Stimulated activated CD8-positive, alpha-beta memory T cell treated with anti-CD3 and anti-CD28 coated beads, Interleukin-15, amount 100 ng/mL, for 24 hours (primary cell): ENCODE measurements at places on chromosomes 16 and 17.

DNA sequence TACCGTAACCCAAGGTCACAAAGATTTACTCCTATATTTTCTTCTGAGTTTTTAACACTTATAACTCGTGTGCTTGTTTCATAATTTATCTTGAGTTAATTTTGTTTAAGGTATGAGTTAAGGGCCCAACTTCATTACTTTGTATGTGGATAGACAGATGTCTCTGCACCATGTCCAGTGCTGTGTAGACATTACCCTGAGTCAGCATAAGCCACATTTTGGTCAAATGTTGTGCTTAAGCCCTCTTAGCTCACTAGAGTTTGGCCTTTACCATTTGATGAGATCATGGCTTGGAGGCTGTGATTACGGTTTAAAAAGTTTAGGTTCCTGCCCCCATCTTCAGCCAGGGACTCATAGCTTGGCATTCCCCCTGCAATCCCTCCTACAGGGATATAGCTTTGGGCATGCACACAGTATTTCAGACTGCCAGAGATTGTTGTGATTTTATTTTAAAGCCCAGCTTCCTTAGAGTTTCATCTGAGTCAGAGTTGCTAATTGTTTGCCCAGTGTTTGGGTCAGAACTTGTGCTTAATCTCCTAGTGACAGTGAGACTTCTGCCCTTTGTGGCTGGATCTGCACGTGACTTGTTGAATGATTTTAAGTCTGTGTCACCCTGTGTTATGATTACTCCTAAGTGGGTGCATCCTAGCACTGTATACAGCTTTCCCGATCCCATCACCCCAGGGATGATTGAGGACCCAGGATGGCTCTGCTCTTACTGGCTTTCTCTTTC lies 393.1 kb downstream of the CNTNAP4 start:
- no peak for DNase-seq

DNA sequence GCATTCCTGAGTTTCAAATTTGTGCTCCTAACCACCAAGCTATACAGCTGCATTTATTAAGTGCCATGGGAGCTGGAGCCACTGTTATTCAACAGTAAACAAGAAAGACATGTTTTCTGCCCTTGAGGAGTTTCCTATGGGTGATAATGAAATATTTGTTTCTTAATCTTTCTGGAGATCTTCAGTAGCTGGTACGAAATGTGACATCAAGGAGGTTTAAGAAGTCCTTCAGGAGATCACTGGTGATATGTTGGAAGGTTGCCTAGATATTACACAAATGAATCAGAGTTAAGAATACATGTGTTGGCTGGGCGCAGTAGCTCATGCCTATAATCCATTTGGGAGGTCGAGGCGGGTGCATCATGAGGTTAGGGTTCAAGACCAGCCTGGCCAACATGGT lies 14.9 kb downstream of the RHOT1 start:
- DNase-seq = no peak

DNA sequence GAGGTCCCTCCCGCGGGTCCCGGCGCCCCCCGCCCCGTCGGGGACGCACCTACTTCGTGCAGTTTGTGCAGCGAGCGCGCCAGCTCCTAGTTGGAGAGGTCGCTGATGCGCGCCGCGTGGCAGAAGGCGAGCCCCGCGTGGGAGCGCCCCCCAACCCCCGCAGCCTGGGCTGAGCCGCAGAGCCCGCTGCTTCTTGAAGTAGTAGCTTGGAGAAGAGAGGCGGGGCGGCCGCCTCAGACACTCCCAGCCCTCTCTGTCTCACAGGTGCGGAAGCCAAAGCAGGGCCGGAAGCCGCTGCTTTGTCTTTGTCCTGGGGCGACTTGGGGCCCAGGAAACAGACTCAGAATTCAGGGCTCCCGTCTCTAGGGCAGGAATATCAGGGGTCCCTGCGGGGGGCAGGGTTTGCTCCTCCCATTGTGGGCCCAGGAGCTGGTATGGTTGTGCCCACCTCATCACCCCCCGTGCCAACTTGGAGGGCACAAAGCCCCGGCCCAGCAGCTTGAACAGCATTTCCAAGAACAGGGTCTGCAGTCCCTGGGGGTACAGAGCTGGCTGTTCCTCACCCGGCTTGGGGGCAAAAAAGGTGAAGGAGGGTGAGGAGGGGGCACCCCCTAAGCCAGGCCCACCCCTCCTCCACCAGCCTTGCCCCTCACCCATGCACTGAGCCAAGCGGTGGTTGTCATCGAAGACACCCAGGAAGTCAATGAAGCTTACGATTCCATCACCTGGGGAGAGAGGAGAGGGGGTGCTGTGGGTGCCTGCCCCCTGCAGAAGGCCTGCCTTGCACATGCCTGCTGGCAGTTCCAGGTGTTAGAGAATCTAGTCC lies 13.5 kb downstream of the SPATA32 start:
- DNase-seq = no peak

DNA sequence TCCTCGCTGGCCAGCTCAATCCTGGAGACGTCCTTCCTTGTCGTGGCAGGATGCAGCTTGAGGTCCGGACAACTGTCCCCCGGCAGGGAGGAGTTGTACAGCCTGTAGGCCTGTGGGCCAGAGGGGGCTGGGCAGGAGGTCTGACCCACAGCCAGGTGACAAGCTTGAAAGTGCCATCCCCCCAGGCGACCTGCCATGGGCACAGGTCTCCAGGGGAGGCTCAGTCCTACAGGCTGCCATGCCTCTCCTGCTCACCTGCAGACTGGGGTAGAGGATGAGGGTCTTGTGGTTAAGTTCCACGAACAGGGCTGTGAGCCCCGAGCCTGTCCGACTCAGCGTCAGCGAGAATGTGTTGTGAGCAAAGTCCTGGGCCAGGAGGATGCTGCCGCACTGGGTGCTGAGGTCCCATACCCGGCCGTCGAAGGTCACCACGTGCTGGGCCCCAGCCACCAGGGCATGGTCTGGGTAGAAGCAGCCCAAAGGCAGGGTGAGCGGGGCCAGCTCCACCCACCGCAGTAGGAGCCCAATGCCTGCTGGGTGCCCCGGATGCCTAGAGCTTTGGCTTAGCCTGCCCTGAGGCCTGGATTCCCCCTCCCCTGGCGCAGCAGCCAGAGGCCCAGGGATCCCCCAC lies 39.8 kb downstream of the RMI2 start:
- no peak for DNase-seq

- no peak for DNase-seq
Measured at GRCh38 chr17:77160875-77161530, 20.2 kb downstream of the SEC14L1 start.

GRCh38 chr16:89138513-89138795 lies 33.1 kb upstream of the CDH15 start:
- DNase-seq = no peak

DNA sequence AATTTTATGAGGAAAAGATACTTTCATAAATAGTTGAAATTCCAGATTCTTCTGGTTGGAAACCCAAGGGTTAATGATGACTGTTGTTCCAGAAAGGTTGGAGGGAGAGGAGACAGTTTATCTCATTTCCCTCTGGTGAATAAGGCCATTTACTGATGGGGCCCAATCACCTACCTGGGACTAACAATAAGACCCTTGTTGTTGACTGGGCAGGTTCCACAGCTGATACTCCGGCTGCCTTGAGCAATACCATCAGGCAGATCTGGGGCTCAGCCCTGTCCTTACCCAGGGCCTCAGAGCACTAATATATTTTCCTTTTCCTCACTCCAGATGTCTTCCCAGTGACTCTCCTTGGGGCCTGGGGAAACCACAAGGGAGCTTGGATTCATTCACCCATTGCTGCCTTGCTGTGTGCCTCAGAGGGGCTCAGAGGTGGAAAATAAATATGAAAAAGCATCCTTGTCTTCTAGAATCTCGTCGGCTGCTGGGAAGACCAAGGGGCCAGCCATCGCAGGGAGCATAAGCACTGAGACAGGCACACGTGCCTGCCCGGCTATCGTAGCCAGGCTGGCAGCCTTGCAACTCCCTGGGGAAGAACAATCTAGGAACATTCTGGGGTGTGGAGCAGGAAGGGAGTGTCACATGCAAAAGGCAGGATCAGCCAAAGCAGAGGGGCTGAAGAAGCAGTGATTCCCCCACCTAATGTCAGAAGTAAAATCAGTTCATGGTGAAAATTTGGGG lies 54.4 kb downstream of the MPRIP start:
- DNase-seq = no peak

- no peak for DNase-seq
Measured at GRCh38 chr16:31350275-31351005, 4.5 kb upstream of the ITGAX start.

- no peak for DNase-seq
Measured at GRCh38 chr16:27318392-27319256, 4.8 kb downstream of the IL4R start.

DNA sequence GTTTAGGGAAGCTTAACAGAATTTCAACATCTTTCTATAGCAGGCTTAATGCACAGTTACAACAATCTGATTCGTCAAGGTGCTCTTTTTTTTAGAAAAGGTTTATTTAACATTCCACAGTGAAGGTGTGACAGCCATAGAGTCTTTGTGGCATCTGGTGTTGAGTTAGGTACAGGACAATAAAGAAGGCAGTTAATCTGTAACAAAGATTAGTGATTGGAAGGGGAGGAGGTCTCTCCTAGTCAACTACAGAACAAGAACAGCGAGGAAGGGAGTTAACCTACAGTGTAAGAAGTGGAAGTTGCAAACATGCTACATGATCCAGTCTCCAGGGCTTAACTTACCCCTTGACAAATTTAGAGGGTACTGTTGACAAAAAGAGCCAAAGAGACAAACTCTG lies 3.0 kb upstream of the ZDHHC7 start:
- DNase-seq = no peak

DNA sequence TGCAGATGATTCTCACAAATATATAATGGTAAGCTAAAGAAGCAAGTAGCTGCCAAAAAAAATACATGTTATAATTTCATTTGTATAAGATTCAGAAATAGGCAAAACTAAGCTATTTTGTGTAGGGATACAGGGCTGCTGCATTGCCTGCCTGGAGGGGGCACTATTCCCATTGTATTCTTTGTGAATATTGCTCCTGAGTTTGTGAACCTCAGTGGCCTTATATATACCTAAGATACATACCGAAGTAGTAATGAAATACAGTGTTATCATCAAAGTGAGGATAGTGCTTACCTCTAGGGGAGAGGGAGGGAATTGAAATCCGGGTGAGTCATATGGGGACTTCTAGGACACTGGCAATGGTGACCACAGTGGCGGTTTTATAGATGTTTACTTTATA lies 53.5 kb downstream of the C17orf58 start:
- no peak for DNase-seq

- no peak for DNase-seq
Measured at GRCh38 chr16:19555938-19556771, 652 bp downstream of the VPS35L start.

GRCh38 chr17:45848405-45848804 lies 3.7 kb downstream of the SPPL2C start:
- DNase-seq = no peak

GRCh38 chr17:59972778-59973177 lies 8.2 kb upstream of the RNFT1 start:
- DNase-seq = no peak

GRCh38 chr17:67517325-67517724 lies 140.2 kb downstream of the PITPNC1 start:
- no peak for DNase-seq

DNA sequence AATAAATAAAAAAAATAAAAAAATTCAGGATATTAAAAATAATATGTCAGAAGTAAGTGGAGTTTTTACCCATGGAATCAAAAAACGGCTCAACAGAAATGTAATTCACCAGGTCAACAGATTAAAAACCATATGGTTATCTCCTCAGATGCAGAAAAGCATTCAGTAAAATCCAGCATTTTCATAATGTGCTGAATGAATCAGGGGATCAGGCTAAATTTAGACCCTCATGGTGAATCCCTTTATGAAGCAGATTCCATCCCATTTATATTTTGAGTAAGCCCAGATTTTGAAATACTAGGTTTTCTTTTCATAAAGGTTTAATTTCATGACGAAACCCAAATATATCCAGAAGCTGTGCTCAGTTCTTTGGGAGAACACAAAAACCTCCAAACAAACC lies 84.4 kb downstream of the OR1D5 start:
- DNase-seq = no peak

DNA sequence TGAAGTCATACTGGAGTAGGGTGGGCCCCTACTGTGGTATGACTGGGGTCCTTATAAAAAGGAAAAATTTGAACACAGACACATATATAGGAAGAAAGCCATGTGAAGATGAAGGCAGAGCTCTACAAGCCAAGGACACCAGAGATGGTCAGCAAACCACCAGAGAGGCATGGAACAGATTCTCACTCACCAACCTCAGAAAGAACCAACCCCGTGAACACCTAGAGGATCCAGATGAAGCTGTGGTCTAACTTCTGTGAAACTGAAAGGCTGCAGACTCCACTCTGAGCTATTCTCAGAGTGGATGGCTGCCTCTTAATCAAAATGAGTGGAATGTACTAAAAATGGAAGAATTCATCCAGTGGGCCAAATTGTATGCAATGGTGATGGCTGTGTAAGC lies 149.6 kb downstream of the ABCA8 start:
- no peak for DNase-seq

- DNase-seq = no peak
Measured at GRCh38 chr17:36885771-36886377, 51.4 kb upstream of the LHX1 start.

DNA sequence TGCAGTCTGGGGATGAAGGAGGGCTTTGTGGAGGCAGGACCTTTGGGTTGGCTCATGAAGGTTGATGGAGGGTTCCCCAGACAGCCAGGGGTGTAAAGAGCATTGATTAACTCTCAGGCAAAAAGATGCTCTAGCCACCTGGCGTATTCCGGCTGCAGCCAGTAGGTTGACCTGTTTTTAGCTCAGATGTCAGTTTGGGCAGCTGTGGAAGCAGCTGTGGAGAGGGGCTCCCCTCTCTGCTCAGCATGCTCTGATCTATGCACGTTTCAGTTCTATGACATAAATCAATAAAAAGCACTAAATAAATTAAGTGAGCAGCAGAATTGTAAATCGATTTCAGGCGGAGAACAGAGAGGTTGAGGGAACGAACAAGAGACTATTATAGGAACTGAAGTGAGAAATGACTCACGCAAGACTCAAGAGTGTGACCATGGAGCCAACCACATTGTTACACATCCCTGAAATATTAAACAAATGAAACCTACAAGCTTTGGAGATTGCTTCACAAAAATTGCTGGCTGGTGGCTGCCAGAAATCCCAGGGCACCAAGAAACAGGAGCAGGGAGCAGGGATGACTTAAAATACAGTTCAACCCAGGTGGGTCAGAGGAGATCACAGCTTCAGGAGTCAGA lies 111.9 kb downstream of the GSG1L start:
- DNase-seq = no peak

DNA sequence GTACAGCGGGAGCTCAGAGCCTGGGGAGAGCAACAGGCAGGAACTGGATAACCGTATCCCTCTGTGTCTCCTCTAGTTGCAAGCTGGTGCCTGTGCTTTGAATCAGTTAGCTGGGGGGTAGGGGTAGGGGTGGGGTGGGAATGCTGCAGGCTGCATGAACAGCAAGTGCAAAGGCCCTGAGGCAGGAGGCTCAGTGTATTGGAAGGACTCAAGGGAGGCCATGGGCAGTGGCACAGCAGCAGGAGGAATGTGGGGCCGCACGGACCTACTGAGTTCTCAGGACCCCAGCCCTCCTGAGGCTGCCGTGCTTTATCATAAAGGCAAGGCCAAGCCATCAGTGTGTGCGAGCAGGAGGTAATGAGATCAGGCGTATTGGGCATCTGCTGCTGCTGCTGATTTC lies 3.3 kb downstream of the KATNB1 start:
- DNase-seq = no peak
